ENCODE measurements at places on chromosomes 3 and 15.

- DNase-seq: no peak
Measured at GRCh38 chr3:43580181-43580580, 41.6 kb downstream of the ANO10 start.

- no peak for DNase-seq
Measured at GRCh38 chr3:173865900-173866498, 468.5 kb downstream of the NLGN1 start.

GRCh38 chr3:131716007-131716406, 213.2 kb upstream of the MRPL3 start:
- DNase-seq: no peak

GRCh38 chr15:75924576-75924975, 20.9 kb downstream of the FBXO22 start:
- DNase-seq: no peak

DNA sequence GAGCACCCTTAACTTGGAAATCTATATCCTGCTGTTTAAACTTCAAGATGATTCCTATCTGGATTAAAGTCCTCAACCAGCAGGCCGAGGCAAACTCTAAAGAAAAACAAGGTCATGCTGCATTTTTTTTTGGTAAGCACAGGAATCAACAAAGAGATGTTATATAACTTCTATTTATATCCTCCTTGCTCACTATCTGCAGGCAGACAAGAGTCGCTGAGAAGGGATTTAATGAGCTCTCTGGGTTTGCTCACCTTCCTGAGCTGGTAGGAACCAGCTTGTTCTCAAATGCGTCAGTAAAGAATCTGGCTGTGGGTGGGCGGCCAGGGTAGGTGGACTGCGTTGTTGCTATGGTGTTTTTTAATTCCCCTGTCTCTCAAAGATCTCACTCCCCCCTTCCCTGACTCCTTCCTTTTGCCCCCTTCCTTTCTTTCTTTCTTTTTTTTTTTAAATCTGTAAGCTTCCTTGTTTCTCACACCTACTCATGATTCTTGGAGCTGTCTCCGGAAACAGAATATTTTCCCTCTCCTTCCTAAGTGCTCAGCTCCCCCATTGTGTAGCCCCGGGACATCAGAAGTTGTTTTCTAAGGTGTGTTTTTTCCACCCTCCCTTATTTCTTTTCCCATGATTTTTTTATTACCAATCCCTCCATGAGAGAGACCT, 228.8 kb upstream of the BHLHE40 start:
- no peak for DNase-seq

GRCh38 chr15:67180035-67180434, 74.4 kb downstream of the AAGAB start:
- no peak for DNase-seq

DNA sequence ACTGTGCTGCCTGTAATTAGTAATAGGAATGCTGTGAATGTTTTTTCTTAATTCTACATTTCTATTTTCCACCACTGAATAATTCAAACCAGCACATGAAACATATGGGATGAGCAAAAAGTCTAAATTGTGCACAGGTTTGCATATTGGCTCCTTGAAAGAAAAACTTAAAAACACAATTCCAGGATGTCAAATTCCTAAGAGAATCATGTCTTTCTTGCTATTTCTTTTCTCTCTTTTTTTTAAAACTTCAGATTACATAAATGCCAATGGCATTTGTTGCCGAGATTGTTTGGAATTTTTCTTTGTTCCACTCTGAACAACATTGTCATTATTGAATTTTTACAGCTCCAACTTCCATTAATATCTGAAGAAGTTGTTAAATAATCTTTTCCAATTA, 60.8 kb downstream of the VGLL3 start:
- DNase-seq: no peak

DNA sequence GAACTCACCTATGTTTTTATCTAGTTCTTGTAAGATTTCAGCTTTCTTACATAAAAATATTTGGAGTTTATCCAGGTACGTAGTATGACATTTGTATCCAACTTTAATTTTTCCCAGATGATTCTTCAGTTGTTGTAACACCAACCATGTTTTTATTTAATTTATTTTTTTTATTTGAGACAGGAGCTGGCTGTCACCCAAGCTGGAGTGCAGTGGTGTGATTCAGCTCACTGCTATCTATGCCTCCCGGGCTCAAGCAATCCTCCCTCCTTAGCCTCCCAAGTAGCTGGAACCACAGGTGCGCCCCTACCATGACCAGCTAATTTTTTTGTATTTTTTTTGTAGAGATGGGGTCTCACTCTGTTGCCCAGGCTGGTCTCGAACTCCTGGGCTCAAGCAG, 6.6 kb downstream of the XYLB start:
- no peak for DNase-seq

DNA sequence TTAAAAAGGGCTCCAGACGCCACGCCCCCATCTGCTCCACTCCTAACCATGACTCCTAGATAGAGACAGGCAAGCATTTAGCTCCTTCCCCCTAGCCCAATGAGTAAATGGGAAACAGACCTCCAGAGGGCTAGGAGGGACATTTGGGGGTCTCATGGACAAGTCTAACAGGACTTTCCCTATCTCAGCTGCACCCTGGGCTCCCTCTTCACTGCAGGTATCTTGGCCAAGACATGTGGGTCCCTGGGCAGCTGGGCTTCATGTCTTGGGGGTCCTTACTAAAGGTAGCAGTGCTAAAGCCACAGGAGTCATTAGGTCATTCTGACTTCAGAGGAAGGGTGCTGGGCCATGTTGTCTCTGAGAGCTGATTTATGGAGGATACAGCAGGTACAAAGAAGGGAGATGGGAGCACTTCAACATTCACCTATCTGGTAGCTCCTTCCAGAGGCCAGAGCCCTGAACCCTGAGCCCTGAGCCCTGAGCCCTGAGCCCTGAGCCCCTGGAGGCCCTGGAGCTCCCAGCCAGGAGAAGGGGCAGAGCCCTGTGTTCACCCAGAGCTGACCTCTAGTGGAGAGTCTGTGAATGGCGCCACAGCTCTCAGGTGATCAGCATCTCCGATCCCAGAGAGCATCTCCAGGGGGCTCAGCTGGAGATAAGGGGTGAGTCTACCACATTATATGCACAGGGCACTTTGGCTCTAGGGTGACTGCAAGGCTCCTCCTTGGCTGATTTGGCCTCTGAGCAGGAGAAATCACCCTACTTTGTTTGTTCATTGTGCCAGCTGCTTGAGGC, 40.1 kb upstream of the EPHB1 start:
- DNase-seq: no peak

GRCh38 chr15:91584895-91585294, 268.6 kb upstream of the SLCO3A1 start:
- DNase-seq: no peak

DNA sequence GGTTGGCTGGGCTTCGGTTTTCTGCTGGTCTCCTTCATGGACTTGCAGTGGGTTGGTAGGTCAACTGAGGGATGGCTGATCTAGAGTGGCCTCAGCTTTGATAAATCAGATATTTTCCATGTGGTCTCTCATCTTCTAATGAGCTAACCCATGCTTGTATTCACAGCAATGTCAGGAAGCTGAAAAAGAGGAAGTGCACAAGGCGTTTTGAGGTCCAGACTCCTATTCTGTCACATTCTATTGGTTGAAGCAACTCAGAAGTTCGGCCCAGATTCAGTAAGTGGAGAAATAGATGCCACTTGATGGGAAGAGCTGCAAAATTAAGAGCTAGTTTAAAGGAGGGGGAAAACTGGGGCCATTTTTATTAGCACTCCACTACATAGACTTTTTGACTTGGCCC, 361.2 kb downstream of the DIPK2A start:
- DNase-seq: no peak

DNA sequence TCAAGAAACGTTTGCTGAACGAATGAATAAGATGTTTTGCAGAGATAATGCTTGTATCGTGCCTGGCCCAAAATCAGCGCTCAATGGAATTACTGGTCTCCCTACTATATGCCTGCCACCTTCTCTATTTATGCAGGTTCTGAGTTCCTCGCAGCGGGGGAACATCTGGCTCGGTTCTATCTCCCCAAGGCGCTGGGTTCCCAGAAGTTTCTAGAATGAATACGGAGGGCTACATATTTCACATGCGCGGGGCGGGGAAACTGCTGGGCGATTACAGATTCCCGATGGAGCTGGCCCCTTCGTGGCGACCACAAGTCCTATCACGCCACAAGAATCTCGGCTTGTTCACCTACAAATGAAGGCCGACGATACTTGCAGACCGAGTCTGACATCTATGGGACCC, 411 bp upstream of the EIF2B5 start:
- DNase-seq: no peak

GRCh38 chr3:94299716-94300115, 236.9 kb downstream of the NSUN3 start:
- no peak for DNase-seq

- no peak for DNase-seq
Measured at GRCh38 chr3:167723872-167724271, 10.8 kb downstream of the PDCD10 start.

DNA sequence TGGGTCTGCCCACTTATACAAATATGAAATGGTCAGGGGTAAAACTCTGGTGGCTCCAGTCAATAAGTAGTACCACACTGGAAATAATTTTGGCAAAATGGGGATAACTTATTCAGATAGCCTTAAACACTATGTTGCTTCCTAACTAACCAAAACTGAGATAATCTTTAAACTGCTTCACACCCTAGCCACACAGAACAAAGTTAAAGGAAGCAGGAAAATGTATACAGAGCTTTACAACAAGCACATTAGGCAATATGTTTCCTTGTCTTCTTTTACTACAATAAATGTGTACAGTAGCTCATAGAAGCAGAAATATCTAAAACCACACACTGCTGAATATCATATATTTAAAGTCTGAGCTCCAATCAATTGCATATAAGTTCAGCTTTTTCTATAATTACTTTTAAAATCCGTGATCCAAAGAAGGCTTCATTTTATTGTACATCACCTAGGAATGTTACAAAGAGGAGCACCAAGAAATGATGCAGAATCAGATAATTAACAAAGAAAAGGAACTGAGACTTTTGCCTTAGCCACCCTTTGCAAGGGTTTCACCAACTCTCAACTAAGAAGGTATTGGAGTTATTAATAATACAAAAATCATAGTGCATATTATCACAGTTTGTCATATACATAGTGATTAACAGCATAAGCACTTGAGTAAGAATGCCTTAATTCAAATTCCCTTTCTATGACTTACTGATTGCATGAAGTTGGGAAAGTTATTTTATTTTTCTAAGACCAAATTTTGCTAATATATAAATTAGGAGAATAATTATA, 9.2 kb upstream of the SSR3 start:
- DNase-seq: no peak

DNA sequence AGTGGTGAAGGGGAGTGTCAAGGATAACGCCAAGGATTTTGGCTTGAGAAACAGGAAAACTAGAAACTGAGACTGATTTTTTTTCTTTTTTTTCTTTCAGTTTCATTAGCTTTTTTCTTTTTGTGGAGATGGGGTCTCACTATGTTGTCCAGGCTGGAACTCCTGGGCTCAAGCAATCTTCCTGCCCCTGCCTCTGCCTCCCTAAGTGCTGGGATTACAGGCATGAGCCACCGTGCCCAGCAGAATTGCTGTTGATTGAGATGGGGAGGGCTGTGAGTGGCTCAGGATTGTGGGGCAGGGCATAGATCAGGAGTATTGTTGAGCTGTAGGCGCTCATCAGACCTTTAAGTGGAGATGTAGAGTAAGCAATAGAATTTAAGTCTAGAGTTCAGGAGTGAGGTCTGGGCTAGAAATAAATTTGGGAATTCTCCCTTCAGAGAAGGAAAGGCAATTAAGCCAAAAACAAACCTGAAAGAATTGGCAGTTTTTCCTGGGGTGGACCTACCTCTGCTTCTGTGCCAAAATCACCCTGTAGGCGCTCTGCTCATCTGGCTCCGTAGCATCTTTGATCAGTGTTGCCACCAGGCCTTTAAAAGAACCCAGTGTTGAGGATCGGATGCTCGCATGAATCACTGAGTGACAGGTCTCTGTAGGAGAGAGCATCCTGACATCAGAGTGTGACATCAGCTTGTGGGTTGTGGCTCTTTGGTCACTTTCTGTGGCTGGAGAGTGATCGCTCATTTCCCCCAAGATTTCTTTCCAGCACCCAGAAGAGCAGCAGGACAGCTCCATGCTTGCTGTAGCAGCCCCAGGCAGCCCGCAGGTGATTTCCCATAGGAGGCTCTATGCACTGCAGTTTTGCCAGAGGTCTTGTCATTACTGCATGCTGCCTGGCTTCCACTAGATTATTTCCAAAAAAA, 15.8 kb downstream of the ABHD17C start:
- DNase-seq: no peak

- no peak for DNase-seq
Measured at GRCh38 chr15:71736286-71736947, 73.9 kb upstream of the NR2E3 start.

- no peak for DNase-seq
Measured at GRCh38 chr3:188126934-188127333, 27.0 kb upstream of the LPP start.

DNA sequence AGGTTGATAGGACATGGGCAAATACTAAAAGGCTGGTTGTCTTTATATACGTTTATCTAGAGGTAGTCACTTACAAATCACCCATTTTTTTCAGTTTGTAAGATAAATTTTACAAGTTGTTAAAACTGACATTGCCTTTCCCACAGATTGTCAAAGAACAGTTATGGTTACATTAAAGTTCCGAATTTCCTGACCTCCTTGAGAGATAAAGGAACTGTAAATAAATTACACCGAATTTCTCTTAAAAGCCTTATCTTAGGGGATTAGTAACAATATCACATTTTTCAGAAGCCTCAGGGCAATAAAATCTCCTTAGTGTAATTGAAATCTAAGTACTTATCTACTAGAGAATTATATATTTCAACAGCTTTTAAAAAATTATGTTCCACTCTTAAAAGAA, 49.5 kb downstream of the ZPLD1 start:
- DNase-seq: peak; percentile 45

- no peak for DNase-seq
Measured at GRCh38 chr3:9898467-9899241, 4.0 kb upstream of the IL17RE start.

DNA sequence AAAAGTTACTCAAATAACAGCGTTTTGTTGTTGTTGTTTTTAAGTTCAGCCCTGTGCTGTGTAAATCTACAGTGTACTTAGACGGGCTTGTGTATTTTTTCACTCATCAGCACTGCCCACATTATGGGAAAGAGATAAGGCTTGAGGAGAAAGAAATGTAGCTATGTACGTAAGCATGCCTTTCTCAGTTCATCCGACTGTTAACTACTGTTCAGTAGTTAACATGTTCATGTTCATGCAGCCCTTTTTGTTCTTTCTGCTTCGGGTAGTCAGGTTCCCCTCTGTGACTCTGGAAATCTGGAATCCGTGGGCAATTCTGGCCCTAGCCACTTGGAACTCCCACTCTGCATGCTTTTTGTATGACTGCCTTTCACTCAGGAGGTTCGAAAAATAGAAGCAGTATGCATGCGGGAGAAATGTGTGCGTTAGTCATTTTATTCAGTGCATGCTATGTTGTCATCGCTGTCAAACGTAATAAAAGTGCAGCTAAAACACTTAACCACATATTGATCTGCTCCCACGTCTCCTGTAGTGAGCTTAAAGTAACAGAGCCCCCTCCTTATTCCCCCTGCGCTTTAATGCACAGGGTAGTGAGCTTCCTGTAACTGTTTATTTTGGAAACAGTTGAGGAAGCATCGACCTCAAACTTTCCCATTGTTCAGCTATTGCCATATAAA, 283.1 kb upstream of the NR2F2 start:
- DNase-seq: no peak

All from NCI-H524 treated with DMSO at 0.1 percent for 48 hours (cell line).